ENCODE measurements at places on chromosomes 1 and 21.

DNA sequence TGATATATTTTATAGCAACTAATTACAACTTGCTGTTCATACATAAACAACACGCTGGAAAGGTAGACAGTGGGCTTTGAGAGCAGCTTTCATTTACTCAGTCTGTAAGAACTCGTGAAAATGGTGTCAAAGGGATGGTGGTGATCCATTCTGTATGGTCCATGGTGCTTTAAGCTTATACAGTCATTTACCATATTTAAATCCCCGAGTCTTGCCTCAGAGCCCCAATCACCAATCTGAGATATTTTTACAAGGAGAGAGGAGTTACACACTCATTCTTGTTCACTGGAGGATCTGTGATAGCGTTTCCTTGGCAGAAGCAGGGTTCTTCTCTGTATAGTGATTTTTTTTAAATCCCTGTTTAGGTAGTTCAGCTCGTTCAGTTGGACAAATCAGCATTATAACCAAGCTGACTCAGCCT, 694.6 kb downstream of the USP25 start:
- DNase-seq: no peak

DNA sequence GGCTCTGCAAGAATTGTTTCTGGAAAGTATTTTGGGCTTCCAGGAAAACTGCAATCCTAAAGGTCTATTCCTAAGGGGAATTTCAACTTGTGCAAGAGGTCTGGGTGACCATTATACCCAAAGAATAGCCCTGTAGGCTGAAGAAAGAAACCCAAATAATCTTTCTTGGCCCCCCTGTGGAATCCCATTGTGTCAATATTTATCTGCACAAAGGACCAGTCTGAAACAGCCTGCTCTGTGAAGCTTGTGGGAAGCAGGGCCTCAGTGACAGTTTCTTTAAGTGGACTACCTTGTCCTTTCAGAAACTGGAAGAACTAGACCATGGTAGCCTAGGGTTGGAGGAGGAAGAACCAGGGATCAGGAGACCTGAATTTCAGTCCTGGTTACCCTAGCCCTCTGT, 58.4 kb upstream of the HSD17B7 start:
- DNase-seq: no peak

DNA sequence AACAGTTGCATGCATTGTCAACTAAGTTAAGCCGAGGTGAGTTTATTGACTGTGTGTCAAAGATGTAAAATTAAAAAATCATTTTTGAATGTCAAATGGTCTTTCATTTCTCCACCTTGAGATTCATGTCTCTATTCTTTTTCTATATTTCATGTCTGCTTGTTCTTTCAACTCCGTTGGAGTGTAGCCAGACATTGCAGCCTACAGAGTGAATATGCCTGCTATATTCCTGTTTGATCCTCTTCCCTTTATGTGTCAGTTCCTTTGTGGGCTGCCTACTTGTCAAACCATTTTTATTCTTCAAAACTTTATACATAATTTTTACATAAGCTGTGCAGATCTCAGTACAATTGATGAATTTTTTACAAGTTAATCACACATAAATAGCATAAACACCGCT, 1325.8 kb upstream of the PRMT6 start:
- DNase-seq: no peak

GRCh38 chr1:152043870-152044269, 7.1 kb upstream of the S100A11 start:
- DNase-seq: no peak

DNA sequence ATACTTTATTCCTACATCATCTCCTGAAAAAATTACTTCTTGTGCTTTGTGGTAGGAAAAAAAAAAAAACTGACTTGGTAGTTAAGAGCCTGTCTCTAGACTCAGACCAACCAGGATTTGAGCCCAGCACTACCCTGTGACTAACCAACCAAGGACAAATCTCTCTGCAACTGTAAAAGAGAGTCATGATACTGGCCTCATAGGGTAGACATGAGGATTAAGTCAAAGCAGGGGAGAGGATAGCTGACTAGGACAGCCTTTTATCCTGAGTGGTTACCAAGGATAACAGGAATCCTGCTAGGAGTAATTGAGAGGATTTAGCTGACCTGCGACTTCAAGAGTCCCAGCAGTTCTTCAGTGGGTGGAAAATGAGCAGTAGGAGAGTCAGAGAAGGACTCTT, 112.8 kb downstream of the C1orf21 start:
- DNase-seq: peak; percentile 37

DNA sequence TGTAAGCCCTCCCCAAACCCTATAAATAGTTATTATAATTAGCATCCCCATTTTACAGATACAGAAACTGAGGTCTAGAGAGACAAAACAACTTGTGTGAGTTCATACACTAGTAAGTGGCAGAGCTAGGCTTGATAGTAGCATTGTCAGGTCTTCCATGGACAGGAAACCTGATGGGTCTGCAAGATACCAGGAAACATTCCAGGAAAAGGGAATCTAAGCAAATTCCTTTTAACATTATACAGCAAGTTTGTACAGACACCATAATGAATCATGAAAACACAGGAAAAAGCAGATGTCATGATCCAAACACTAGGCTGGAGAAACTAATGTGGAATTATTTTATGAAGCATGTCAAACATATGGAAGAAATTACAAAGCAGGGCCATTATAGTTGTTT, 89.1 kb upstream of the KCNK2 start:
- DNase-seq: peak; percentile 86

GRCh38 chr1:194629011-194629410, 1442.6 kb upstream of the B3GALT2 start:
- DNase-seq: peak; percentile 58

GRCh38 chr21:46468108-46468774, 9.6 kb downstream of the DIP2A start:
- DNase-seq: no peak

Measured in EH (cell line).